ENCODE measurements at places on chromosomes 3 and 15.

DNA sequence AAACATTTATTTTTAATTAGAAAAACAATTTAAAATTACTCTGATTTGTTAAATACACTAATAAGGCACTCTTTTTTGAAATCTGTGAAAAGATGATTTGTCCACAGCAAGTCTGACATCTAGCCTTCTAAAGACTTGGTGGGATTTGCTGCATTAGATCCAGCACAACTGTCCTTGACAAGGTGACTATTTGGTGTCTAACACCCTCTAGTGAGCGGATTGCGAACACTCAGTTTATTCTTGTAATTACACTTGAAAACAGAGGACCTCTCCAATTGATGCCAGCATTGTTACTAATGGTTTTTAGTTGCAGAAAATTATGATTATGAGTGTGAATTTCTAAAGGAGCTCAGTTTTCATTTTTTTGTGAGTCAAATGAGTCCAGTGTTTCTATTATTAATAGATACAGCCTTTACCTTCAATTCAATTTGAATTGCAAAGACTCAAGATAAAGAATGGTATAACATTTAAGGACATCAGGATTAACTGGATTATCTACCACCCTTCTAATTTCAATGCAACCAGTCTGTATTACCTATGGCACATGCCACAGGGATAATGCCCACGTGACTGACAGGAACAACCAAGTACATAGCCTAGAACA, 29.7 kb upstream of the STRIT1 start:
- DNase-seq = no peak

DNA sequence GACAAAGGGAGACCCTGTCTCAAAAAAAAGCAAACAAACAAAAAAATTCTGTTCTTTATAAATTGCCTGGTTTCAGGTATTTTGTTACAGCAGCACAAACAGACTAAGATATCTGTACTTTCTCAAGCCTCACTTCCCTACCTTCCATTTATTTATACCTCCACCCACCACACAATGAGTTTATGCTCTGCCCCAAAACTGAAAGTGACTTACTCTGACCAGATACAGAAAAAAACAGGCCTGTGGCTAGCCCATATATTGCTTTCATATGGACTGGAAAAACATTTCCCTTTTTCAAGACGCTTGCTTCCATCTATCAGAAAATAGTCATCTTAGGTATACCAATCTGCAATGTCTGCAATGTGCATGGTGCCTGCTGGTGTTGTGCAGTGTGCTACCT, 8.7 kb upstream of the GPD1L start:
- DNase-seq = no peak

DNA sequence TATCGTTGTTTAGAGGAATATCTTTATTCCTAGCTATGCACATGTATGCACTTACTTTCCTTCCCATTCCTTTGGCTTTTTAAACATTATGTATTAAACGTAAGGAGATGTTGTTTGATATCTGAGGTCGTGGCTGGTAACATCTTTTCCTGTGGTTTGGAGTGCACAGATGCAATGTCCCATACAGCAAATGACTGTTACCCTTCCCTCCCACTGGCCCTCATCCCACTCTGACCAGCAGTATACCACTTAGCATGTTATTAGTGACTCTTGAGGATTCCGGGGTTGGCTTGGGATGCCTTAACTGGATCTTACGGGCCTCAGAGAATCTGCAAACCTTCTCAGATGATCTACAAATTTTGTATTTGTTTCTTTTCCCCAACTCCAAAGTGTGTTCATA, 34.5 kb downstream of the TGFBR2 start:
- DNase-seq = no peak

DNA sequence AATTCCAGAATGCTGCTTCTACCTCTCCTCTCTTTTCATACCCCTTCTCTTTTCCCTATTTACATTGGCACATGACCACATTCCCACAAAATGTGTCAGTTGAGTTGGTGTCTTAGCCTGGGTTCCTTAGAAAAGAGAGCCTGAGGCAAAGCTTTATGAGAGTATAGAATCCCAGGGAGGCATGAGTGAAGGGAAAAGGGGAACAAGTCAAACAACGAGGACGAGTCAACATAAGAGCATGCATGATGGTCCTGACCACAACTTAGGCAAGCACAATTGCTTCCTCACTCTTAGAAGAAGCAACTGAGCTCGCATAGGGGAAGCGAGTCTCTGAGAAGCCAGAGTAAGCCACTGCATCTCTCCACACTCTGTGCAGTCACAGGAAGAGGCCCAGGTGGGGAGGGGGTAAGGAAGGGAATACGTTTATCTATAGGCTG, 15.4 kb upstream of the ZNF774 start:
- DNase-seq = no peak

- no peak for DNase-seq
Observed at GRCh38 chr3:111676211-111677006, 81.3 kb upstream of the ZBED2 start.

All from amygdala (tissue), 56 donors.